Stimulated activated CD4-positive, alpha-beta T cell treated with anti-CD3 and anti-CD28 coated beads, TNF-alpha, amount 100 ng/mL, for 1 hour (primary cell): ENCODE measurements at places on chromosomes 6 and 20.

- DNase-seq: no peak
Measured at GRCh38 chr6:89063881-89064280, 16.7 kb upstream of the PNRC1 start.

GRCh38 chr6:84417260-84417659, 189.8 kb upstream of the CEP162 start:
- no peak for DNase-seq

GRCh38 chr6:7758456-7758855, 32.6 kb downstream of the BMP6 start:
- no peak for DNase-seq

DNA sequence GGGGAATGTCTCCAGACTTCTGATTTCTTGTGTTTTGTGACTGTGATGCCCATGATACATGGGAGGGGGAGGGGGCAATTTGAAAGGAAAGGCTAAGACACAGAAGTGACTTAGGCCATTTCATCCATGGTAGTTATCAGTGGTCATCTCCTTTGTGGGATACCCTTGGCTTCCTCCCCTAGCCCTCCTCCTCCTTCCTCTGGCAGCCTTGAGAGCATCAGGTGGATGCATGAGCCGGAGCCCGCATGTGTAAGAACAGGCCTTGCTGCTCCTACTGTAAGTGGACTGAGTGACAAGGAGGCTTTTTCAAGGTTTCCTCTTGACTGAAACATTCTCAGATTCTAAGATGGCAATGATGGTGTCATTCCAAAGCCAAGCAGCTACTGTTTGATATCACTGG, 874 bp downstream of the CD83 start:
- no peak for DNase-seq

GRCh38 chr6:161284653-161285052, 10.8 kb upstream of the AGPAT4 start:
- DNase-seq: no peak

GRCh38 chr20:51554538-51555165, 12.1 kb upstream of the NFATC2 start:
- no peak for DNase-seq

DNA sequence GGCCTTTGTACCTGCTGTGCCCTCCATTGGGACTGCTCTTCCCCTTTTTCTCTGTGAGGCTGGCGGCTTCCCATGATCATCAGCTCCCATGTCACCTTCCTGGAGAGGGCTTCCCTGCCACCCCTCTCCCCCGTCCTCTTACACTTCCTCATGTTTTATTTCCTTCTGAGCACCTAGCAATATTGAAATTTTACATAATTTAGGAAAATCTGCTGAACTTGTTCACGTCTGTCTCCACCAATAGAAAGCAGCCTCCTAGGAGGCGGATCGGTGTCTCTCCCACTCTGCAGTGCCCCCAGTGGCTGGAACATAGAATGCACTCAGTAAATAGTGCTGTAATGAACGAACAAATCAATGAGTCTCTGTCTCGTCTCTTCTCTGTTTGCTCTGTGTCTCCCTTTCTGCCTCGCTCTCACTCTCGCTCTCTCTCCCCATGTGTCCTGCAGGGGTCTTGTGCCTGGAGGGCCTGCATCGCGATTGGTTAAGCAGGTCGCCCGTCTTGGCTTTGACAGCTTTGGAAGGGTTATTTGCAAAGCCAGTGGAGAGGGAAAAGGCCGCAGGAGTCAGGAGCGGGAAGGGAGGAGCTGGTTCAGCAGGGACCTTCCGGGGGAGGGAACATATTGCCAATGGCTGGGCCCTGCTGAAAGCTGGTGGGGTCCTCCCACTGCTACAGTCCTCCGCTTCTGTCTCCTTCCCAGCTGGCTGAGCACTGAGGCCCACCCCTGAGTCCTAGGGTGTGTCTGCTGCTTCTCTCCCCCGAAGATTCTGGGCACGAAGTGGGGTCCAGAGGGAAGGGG, 12.1 kb upstream of the OCSTAMP start:
- DNase-seq: no peak

GRCh38 chr20:24574797-24575196, 105.4 kb downstream of the SYNDIG1 start:
- no peak for DNase-seq

- DNase-seq: no peak
Measured at GRCh38 chr20:51382986-51383821, 159.3 kb downstream of the NFATC2 start.

GRCh38 chr6:28743271-28743789, 180.5 kb downstream of the TRIM27 start:
- no peak for DNase-seq

- DNase-seq: peak; percentile 18
Measured at GRCh38 chr6:43644940-43645612, at the start of gene RSPH9. TSS of gene RSPH9 (plus strand) at chr6:43645036. CDS start at chr6:43645099, 63 bp downstream.

GRCh38 chr20:23776067-23776771, 25.5 kb upstream of the CST1 start:
- no peak for DNase-seq

GRCh38 chr20:38842026-38842425, 36.5 kb downstream of the PPP1R16B start:
- no peak for DNase-seq

DNA sequence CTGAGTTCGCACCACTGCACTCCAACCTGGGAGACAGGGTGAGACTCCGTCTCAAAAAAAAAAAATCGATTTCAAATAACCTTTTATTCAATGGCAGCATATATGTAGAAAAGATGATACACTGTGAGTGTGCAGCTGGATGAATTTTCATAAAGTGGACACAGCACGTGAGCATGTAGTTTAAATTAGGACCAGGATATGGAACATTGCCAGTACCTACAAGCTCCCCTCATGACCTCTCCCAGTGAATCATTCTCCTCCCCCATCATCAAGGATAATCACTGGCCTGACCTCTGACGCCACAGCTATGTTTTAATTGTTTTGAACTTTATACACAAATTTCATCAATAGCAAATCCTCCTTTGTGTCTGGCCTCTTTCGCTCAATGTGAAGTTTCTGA, 53.8 kb upstream of the HDAC2 start:
- DNase-seq: no peak

DNA sequence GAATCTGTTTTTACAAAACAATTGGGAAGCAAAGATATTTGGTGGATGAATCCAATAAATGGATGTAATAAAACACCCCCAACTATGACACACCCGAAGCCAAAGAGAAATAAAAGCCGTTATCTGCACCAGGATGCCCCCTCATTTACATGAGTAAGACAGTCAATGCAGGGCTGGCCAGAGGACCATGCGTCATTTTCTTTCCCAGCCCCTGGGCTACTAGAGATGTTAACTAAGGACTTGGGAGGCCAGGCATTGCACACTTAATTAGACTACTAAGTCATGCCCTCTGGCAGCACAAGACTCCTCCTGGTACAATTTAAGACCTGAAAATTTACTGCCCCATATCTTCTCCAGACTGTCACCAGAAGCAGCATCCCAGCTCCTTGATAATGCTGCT, 3.2 kb downstream of the LEMD2 start:
- DNase-seq: no peak

DNA sequence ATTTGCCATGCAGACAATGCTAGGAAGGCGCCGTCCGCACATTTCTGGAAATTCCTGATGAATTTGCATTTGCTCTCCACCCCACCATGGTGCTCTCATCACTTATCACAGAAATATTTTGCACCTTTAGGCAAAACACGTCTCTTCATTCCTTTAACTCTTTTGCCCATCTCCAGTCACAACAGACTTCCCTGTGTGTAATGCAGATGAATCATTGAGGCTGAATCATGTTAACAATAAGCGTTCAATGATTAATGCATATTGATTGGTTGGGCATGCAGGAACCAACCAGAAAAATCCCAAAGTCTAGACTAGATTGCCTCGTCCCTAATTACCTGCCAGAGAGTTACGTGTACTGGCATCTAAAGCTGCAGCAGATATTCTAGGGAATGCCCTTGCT, 80.0 kb upstream of the ATXN1 start:
- no peak for DNase-seq

DNA sequence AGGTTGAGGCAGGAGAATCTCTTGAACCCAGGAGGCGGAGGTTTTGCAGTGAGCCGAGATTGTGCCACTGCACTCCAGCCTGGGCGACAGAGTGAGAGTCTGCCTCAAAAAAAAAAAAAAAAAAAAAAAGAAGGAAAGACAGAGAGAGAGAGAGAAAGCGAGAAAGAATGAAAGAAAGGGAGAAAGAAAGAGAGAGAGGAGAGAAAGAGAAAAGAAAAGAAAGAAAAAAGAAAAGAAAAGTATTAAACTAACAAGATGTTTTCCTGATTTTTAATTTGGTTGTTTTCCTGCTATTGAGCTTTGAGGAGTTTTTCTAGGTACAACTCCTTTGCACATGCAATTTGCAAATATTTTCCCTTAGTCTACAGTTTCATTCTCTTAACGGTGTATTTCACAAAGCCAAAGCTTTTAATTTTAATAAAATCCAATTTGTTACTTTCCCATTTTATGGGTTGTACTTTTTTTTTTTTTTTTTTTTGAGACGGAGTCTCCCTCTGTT, 10.8 kb upstream of the TRERF1 start:
- DNase-seq: no peak

- no peak for DNase-seq
Measured at GRCh38 chr6:28802417-28803336, 121.1 kb downstream of the TRIM27 start.

DNA sequence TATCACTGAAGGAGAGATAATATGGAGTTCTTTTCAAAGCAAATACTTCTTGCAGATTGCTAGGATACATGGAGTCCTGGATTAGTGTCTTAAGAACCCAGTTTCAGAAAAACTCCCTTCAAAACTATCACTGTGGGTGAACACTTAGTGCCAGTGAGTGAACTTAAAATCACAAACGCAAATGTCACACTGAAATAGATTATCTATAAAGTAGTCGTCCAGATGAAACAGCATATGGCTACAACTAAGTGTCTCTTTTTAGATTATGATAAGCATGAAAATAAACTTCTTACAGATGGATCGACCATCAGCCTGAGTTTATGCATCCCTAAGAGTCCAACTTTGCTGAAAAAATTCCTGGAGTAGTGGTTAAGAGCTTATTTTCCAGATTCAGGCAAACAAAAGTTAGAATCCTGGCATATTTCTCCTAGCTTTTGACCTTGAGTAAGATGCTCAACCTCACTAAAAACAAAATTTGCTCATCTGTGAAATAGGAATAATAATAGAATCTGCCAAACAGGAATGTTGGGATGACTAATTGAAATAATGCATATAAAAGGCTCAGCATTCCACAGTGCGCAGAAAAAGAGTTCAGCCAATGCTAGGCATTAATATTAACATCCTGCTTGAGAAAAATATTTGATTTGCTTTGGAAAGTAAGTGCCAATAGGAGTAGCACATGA, 70.4 kb downstream of the DOK5 start:
- no peak for DNase-seq

DNA sequence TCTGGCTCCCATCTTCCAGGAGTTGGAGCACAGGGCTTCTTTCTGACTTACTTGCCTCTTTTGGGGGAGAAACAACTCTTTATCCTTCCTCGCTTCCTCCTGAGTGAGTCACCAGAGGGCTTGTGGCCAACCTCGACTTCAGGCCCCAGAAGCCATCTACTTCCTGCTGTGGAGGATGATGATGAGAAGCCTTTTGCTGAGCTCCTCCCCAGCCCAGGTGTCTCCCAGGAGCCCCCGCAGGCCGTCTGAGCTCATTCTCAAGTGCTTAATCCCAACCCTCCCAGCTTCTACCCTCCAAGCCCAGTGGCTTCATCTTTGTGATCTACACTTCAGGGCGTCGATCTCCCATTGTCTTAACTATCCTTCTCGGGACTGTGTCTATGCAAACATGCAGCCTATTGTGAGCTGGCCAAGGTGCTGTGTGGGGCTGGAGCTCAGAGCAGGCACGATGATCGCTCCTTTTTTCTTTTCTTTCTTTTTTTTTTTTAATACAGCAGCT, 27.9 kb downstream of the SDCBP2 start:
- DNase-seq: no peak

DNA sequence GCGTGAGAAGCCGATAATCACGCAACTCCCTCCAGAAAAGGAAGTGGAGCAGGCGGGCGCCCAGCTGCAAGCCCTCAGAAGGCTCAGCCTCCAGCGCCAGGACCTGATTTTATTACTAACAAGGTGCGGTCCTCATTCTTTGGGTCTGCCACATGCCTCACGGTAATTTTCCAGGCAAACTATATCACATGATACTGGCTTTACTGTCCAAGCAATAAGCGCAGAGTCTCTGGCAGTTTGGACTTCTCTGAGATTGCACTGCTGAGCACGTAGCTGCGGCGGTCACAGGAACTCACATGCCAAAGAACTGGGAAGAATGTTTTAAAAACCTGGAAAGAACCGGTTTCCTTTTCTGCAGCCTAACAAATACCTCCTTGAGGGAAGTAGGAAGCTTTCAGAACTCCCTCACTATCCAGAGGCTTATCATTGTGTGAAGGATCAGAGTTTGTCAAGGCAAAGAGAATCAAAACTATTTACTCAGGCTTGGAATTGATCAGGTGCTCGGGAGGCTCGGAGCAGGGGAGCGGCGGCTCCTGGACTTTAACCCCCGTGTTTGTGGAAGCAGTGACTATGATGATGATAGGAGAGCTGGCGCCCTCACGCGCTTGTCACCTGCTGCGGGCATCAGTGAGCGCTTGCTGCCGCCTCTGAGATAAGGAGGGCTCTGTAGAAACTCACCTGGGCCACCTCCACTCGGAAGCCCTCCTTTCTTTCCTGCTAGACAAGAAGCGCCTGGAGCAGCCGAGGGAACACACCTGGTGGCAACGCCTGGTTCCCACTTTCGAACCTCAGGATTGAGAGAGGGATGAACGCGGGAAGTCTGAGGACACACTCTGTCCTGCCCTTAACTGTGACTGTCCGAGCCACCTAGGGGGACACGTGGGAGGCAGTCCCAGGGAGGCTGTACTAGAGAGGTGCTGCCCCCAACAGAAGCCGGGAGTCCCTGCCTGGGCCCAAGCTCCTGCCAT, 27.2 kb upstream of the SYNJ2 start:
- no peak for DNase-seq

GRCh38 chr6:14271789-14272736, 154.5 kb downstream of the CD83 start:
- DNase-seq: no peak

DNA sequence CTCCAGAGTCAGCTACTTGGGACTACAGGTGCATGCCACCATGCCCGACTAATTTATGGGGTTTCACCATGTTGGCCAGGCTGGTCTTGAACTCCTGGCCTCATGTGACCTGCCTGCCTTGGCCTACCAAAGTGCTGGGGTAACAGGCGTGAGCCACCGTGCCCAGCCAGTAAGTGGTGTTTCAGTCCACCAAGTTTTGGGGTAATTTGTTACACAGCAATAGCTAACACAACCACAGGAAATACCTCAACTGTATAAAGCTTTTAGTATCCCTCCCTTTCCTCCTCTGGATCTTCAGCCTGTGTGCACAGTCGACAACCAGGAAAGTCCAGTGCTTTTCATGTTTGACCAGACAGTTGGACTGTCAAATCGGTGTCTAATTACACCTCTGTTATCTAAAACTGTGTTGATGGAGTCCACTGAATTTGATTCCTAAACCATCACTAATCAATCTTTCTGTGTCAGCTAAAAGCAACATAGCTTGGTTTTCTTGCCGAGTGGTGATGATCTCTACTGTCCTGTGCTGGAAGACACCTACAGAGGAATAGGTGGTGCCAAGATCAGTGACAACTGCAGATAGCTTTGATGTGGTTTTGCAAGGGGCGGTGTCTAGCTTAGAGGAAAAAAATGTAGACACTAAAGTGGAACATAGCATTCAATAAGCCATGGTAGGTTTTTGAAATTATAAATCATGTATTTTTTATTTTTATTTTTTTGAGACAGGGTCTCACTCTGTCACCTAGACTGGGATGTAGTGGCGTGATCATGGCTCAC, 22.2 kb upstream of the ZBTB2 start:
- DNase-seq: no peak
